Activated CD4-positive, alpha-beta T cell treated with anti-CD3 and anti-CD28 coated beads for 36 hours (primary cell): ENCODE measurements at places on chromosomes 5 and 9. TPM values are rescaled to one million over a fixed set of nuclear protein-coding genes. Genes with fewer than 3 reads are reported as not detected.

Gene HTR4
- total RNA-seq: not detected

GRCh38 chr9:8262625-8263622, 463.3 kb upstream of the DMAC1 start:
- no peak for DNase-seq

DNA sequence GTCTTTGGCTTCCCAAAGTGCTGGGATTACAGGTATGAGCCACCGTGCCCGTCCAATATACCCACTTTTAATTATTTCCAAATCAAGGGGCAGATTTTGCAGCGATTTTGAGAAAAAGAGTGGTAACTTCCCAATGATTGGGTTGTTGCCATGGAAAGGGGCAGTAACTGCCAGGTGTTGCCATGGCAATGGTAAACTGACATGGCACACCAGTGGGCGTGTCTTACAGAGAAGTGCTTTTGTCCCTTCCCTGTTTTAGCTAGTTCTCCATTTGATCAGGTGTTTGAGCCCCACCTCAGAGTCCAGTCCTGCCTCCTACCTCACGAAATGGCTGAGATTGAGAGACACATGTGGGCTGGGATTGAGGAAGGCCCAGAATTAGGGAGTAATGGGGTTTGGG, 86.3 kb upstream of the IER5L start:
- DNase-seq: no peak

- DNase-seq: no peak
Observed at GRCh38 chr5:54383225-54383901, 72.1 kb upstream of the HSPB3 start.

DNA sequence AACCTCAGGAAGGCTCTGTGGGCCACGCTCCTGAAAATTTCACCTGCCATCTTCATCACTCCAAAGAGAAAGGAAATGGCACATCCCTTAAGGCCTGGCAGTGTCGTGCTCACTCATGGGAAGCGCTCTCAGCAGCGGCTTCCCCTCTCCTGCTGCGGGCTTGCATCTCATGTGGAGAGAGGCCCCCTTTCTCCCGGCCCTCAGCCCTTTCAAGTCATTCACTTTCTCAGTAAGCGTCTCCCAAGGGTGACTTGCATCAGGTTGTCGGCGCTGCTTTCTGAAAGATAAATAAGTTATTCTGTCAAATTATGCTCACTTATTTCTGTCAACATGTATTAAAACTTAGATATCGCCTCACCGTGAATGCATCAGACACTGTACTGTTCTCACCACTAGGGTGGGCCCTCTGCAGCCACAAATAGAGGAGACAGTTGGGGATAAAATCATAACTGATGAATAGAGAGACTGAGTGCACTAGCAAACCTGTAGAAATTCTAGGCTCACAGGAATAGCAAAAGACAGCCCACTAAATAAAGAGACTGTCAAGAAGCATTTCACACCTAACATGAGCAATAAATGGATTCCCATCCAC, 174.6 kb downstream of the RFK start:
- no peak for DNase-seq

DNA sequence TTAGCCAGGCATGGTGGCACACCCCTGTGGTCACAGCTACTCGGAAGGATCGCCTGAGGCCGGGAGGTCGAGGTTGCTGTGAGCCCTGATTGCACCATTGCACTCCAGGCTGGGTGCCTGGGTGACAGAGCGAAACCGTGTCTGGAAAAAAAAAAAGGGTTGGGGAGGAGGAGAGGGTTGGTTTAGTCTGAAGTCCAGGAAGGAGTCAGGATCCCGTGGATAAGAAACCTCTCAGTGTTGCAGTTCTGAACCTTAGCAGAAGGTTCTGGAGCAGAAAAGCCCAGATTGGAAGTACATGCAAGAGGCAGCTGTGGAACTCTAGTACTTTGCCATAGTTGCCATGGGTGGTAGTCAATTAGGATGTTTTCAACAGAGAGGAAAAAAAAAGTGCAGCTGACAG, 125.2 kb upstream of the CPEB4 start:
- DNase-seq: no peak

Gene PCDHB10
- not detected for total RNA-seq

Gene C9
- total RNA-seq: not detected
